ENCODE measurements at places on chromosomes 2 and 18. TPM values are rescaled to one million over a fixed set of nuclear protein-coding genes. Genes with fewer than 3 reads are reported as not detected.

GRCh38 chr2:8162552-8162951 is 519.3 kb upstream of the ID2 start:
- no peak for DNase-seq

DNA sequence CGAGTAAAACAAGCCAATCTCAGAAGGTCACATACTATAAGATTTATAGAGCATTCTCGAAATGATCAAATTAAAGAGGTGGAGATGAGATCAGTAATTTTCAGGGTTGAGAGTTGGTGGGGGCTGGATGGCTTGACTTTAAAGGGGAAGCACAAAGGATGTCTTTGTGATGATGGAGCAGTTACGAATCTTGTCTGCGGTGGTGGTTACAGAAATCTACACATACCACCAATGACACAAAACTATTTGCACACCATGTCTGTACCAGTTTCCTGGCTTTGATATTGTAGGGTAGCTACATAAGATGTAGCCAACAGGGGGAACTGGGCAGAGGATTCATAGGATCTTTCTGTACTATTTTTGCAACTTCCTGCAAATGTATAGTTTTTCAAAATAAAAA is 190.6 kb upstream of the SMIM21 start:
- no peak for DNase-seq

- no peak for DNase-seq
These were observed 63.5 kb upstream of the HNRNPA3 start for GRCh38 chr2:177149155-177149503.

DNA sequence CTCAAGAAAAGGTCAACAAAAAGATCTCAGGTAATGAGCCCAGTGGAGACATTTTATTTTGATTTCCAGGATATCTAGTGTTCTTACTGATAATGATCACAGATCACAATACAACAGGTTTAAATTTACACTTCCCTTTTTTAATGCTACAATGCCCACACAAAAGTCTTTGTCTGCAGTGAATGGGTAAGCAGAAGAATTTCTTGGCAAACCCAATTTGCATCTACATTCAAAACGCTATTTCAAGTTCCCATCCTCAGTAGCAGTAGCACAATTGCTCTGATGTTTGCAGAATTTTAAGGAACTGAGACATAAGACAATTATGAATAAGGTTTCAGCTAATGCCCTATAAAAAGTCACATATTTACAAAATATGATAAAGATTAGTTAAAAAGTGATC is 929.4 kb upstream of the PIK3C3 start:
- DNase-seq: no peak

GRCh38 chr18:54712758-54713157 is 115.5 kb upstream of the RAB27B start:
- DNase-seq: no peak

DNA sequence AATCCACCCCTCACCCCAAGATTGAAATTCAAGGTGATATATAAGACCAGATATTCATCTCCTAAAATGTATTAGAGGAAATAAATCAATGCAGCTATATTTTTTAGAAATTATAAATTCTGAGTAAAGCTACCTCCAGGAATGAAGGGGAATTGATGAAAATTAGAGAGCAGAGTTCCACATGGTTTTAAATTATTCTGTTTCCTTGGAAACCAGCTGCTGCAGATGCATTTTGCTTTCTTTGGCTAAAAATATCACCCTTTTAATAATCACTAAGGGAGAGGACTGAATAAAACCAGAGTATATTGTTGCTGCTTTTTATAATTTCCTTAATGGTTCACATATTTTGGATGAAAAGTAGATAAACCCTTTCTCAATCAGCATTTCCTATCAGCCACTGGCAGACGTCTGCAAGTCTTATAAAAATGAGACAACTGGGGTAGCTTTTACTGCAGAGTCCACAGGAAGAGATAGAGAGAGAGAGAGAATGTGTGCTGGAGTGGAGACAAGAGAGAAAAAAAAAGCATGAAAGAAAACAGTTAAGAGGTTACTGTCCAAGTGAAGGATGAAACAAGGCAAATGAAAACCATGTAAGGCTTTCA is 2.0 kb downstream of the CSRNP3 start:
- DNase-seq: no peak

- no peak for DNase-seq
These were observed 4.7 kb downstream of the GLI2 start for GRCh38 chr2:120740375-120740764.

GRCh38 chr2:9206991-9207640 is 504 bp downstream of the ASAP2 start:
- peak; percentile 49 for DNase-seq

DNA sequence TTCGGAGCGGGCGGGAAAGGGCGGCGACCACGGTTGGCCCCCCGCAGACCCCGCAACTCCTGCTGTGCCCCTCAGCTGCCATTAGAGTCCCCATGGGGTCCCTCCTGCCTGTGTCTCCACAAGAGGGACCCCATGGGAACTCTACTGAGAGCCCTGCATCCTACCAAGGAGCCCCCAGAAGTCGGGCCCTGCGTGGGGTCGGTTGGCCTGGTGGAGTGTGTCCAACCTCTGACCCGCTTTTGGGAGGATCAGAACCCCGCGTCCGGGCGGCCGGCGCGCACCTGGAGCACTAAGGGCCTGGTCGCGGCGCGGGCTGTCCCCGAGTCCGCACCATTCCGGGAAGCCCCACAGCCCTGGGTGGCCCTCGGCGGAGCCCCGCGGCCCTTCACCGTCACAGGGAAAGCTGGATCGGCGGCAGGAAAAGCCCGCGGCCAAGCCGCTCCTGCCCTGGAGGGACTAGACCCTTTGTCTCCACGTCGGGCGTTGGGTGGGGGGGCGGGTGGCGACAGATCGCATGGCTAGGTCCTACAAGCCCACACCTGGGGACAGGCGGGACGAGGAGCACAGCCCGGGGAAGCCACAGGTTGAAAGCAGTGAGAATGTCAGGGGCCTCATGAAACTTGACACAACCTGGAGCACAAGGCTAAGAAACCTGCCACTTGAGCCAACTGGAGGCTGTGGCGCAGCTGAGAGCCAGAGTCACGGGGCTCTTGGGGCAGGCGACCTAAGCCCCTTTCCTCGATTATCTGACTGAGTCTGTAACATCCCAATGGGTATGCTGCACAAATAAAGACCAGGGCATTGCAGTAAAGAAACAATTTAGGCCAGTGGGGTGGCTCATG is 11.2 kb upstream of the CXXC1 start:
- no peak for DNase-seq

- no peak for DNase-seq
These were observed 192.8 kb upstream of the APCDD1 start for GRCh38 chr18:10261344-10262276.

DNA sequence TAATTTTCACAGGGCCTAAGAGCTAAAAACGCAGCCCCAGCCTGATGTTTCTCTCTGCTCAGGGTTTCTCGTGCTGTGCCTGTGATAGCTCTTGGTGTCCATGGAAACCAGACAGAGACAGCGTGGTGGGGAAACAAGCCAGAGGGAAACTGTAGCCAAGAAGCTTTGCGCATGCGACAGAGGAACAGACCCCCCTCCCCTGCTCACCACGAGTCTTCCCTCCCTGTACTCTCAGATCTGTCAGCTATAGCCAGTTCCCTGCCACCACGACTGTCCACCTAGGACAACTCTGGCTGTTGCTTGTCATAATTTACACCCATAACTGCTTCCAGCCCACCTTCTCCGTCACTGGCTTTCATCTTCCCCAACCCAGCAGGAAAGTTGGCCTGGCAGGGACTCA is 13.2 kb upstream of the DNAJC27 start:
- DNase-seq: no peak

DNA sequence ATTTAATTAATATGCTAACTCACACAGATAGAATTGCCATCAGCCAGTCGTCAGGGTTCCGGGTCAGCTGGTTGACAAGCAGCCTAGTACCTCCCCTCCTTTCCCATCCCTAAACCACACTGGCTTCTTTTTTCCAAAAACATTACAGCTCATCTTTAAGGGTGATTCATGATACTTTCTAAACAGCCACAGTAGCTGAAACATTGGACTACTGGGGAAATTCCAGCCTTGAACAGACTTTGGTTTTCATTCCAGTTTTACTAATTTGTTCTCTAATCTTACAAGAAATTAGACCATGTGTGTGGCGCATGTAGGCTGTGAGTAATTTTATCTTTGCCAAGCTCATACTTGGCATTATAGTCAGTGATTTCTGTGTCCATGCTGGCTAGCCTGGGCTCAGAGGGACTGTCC is 110.8 kb downstream of the FMNL2 start:
- no peak for DNase-seq

- no peak for DNase-seq
These were observed 270.0 kb downstream of the CYP26B1 start for GRCh38 chr2:71877636-71878035.

DNA sequence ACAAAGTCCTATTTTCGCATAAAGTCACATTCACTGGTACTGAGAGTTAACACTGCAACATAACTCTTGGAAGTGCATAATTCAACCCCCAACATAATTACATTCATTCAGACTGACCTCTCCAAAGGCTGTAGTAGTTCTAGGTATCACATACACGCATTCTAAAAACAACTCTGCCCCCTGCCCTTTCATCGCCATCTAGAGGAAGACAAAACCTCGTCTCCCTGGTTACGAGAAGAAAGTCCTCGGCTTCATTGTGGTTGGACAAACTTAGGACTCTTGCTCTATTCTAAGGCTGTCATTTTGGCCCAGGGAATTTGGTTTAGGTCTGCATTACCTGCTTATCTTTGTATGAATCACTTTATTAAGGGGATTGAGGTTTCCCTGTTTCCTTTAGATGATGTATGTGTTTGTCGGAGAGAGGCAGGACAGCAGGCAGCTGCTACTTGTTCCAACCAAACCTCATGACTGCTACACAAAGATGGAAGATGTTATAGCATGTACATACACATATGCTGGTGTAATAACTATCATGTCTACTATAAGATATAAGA is 215.4 kb upstream of the NRXN1 start:
- no peak for DNase-seq

DNA sequence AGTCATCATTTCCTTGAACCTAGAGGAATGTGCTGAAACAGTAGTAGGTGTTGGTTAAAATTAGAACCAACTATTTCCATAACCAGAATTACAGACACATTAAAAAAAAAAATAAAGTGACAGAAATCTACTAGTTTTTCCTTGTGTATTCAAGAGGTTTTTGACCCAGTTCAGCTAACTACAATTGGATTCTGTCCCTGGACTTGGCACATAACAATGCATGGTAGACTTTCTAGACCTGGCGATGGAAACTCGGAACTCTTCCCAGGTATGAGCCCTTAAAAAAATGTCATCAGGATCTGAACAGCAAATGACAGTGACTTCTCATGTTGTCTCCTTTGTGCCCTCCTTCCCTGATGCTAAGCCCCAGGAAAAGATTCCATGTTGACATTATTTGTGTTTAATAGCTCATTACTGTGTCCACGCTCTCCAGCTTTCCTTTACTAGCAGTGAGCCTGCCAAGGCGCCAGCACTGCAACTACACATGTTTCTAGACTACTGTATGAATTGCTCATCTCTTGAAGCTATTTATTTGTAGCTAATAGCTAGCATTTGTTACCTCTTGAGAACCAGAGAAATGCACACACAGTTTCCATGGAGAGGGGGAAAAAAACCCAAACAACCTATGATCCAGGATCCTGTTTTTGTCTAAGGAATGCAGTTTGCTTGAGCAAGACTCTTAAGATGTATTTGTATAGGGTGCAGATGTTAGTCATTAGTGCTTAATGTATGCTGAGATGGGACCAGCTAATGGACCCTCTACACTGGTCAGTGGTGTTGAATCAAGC is 148.5 kb downstream of the FMNL2 start:
- DNase-seq: no peak

- DNase-seq: no peak
These were observed 67.7 kb downstream of the NCK2 start for GRCh38 chr2:105812180-105813044.

GRCh38 chr2:176818617-176819016 is 394.0 kb upstream of the HNRNPA3 start:
- no peak for DNase-seq

- no peak for DNase-seq
These were observed 37.5 kb upstream of the SERPINB2 start for GRCh38 chr18:63850020-63850419.

Gene ARL5A
- total RNA-seq: 92.2 TPM

Gene LRPPRC
- total RNA-seq: 225 TPM

Gene KCNS3
- total RNA-seq: 0.25 TPM

Gene CHRND
- total RNA-seq: not detected

Gene SCG2
- 0.78 TPM for total RNA-seq

Gene NETO1
- total RNA-seq: not detected

Gene ARHGAP15
- 4.2 TPM for total RNA-seq

Gene DTYMK
- total RNA-seq: 85.0 TPM

Gene MOGAT1
- not detected for total RNA-seq

Gene MC2R
- not detected for total RNA-seq

Gene MEIS1
- 9.0 TPM for total RNA-seq

Data from K562 (cell line).